T-helper 17 cell (primary cell): ENCODE measurements at places on chromosomes 3 and 15.

- no peak for DNase-seq
These were observed 20.1 kb upstream of the GOLGA6L2 start for GRCh38 chr15:23467110-23467600.

- DNase-seq = no peak
These were observed 43.6 kb downstream of the RYR3 start for GRCh38 chr15:33354411-33354810.

DNA sequence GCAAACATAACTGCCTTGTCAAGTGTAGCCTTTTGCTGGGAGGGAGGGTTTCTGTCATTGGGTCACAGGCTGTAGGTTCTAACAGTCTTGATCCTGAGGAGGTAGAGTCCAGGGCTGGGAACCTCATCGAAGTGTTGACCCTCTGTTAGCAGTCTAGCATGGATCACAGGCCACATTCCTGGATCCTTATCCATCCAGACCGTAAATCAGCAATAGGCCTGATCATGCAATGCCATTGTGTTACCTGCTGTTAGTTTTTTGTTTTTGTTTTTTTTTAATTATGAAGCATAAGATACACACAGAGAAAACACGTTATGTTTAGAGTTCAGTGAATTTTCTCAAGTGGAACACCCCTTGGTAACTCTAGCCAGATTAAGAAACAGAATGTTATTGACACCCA lies 282.0 kb upstream of the TPM1 start:
- no peak for DNase-seq

GRCh38 chr3:114078126-114078525 lies 21.6 kb downstream of the QTRT2 start:
- DNase-seq = no peak

- DNase-seq = no peak
These were observed 122.1 kb downstream of the MEX3B start for GRCh38 chr15:81923561-81924350.

DNA sequence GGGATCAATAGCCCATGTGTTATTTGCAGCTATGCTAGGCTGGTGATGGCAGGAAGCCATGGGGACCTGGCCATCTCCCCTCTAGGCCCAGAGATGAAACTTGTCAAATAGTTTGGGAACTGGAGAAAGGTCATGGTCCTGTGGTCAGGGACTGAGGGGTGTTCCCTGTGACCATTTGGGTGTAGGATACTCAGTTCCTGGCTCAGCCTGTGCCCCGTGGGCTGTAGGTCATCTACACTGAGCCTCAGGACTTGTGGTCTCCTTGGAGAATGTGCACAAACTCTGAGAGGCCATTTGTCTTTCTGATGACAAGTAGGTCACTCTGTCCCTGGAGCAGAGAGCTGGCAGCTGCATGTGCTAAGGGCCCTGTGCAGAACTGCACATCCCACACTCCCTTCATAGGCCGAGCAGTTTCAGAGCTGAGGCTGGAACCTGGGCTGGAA lies 17.5 kb downstream of the GASK1A start:
- no peak for DNase-seq

- DNase-seq = no peak
These were observed 32.4 kb downstream of the SEC61A1 start for GRCh38 chr3:128084675-128085021.

- no peak for DNase-seq
These were observed 4.9 kb downstream of the ADIPOQ start for GRCh38 chr3:186847437-186847836.

DNA sequence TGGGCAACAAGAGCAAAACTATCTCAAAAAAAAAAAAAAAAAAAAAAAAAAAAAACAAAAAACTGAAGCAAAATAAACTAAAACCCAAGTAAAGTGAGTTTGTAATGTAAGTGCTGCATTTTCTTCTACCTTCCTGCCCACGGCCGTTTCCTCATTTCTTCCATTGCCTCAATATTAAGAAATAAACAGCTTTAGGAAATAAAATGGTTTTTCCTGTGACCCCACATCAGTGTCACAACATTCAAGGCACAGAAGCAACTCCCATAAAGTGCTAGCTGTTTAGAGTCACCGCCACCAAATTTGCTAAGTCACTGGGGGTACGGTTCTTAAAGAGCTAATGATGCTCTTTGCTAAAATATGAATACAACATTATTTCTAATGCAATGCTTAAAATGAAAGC lies 3.3 kb downstream of the PKM start:
- DNase-seq = no peak

GRCh38 chr15:73818308-73818985 lies 54.9 kb upstream of the TBC1D21 start:
- DNase-seq = no peak

DNA sequence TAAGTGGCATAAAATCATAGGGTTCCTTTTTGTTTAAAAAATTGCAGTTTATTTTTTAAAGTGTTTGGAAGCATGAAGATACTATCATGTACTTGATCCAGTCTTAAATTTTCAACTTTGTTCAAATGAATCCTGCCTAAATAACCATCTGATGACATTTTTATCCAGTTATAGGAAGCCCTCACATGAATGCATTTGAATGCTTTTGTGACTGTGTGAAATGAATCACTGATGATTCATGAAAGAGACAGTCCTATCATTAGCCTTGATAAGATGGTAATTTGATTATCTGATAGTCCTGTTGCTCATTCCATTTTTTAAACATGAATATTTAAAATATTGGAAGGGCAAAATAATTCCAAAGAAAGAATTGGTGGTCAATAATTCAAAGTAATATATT lies 401.9 kb upstream of the ROBO2 start:
- no peak for DNase-seq

DNA sequence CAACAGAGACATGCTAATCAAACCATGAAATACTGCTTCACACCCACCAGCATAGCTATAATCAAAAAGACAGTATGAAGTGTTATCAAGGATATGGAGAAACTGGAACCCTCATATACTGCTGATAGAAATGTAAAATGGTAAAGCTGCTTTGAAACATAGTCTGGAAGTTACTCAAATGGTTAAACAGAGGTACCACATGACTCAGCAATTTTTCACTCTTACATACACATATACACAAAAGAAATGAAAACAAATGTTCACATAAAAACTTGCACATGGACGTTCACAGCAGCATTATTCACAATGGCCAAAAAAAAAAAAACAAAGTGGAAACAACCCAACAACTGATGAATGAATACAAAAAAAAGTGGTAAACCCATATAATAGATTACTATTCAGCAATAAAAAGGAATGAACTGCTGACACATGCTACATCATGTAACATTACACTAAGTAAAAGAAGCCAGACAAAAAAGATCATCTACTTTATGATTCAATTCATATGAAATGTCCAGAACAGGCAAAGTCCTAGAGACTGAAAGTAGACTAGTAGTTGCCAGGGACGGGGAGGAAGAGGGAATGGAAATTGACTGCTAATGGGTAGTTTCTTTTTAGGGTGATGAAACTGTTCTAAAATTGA lies 23.2 kb downstream of the ZNF148 start:
- no peak for DNase-seq

GRCh38 chr15:68518046-68518445 lies 60.7 kb upstream of the CORO2B start:
- DNase-seq = no peak

DNA sequence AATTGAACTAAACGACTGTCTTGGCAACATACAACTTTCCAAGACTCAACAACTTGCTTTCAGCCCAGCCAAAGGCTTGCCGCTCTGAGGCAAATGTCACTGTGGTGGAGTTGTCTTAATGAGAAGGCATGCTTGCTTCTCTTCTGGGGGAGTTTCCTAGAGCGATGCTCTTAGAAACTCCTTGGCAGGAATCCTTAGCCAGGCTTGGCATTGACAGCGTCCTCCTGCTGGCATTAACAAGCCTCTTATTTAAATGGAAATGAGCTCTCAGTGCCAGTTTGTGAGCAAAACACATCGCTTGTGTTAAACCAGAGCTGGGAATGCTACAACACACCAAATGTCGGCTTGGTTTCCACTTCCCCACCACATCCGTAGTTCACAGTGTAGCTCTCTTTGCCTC lies 265.5 kb upstream of the TPRG1 start:
- no peak for DNase-seq

GRCh38 chr3:72490688-72491435 lies 357.4 kb downstream of the SHQ1 start:
- no peak for DNase-seq

GRCh38 chr3:171763392-171763791 lies 46.9 kb downstream of the PLD1 start:
- DNase-seq = no peak

DNA sequence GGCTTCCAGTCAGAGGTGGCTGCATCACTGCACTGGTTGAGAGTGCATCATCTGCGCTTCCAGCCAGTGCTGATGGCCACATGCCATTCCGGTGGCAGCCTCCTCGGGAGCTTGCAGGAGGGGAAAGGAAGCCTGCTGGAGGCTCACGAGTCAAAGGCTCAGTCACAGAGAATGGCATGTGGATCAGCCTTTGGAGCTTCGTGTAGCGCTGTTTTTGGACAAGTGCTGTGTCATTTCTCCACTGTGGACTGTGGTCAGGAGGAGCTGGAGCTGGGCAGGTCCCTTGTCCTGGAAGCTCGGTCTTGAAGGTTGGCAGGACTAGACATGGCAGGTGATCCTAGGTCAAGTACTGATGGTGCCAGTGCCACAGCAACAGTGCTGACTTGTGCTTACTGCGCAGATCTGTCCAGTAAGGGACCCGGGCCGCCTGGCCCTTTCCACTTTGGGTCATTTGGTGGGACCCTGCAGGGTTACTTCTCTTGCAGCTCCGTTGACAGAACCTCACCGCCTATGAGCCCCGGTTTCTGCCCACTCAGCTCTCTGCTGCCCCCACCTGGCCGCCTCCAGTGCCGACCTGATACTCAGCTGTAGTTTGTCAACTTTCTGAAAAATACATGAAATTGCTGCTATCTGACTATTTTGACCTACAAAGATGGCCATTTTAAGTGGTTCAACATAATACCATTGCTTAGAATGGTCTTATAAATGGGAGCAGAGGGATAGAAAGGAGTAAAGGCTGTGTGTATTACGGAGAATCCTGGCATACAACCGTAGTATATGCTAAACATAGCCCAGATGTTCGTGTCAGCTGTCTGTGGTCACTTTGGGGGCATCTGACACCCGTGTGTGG lies 27.6 kb upstream of the TRPM1 start:
- DNase-seq = peak; percentile 63

- no peak for DNase-seq
These were observed 18.1 kb downstream of the MOBP start for GRCh38 chr3:39485547-39485946.

DNA sequence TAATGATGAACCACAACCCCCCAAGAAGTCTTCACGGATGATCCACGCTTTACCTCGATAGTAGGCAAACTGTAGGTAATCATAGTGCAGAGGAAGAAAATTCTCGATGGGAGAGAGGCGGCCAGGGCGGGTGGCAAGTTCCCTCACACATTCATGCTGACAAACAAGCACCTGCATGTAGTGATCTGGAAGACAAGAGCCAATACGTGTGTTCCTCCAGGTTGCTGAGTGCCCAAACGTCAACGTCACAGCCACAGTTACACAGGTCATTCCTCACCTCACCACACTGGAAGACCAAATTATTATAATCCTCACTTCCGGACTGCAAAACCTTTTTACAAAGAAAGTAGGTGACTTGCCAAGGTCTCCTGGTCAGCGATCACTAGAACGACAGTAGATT lies 131.8 kb downstream of the P3H2 start:
- no peak for DNase-seq
